ENCODE measurements at places on chromosomes 13 and 19. TPM values are rescaled to one million over a fixed set of nuclear protein-coding genes. Genes with fewer than 3 reads are reported as not detected.

Gene ESD
- 119 TPM for total RNA-seq

DNA sequence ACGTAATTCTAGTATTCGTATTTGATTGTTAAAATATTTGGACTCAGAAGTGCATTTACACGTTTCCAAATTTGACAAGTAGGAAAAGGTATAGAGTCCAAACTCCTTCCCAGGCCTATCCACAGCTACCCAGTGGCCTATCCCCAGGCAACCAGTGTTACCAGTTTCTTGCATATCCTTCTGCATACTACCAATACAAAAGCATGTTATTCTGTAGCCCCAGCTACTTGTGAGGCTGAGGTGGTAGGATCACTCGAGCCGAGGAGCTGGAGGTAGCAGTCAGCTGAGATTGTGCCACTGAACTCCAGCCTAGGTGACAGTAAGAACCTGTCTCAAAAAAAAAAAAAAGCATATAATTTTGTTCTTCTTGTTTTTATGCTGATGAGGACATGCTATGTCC lies 67.1 kb downstream of the LRCH1 start:
- DNase-seq: no peak

DNA sequence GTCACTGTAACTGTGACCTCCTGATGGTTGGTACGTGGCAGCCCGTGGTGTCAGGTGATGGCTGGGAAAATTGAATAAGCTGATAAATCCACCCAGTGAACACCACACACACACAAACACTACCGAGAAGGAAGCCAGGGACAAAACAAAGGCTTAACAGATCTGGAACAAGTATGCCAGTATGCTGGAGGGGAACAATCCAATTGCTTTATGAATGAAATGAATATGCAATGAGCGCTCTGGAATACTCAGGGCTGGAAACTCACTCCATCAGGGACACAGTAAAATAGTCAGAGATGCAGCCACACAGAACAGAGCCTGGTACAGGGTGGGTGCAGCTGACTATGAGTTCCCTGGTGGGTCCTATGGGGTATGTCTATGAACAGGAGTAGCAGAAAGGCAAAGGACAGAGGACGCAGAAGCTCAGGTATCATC lies 16.7 kb downstream of the TMTC4 start:
- no peak for DNase-seq

Gene CLEC17A
- total RNA-seq: not detected

Gene ZNF610
- 8.6 TPM for total RNA-seq

GRCh38 chr19:46411088-46411924 lies 2.1 kb downstream of the CCDC8 start:
- no peak for DNase-seq

All from H7 (cell line).